NCI-H187 (cell line): ENCODE measurements at places on chromosomes 4 and X.

DNA sequence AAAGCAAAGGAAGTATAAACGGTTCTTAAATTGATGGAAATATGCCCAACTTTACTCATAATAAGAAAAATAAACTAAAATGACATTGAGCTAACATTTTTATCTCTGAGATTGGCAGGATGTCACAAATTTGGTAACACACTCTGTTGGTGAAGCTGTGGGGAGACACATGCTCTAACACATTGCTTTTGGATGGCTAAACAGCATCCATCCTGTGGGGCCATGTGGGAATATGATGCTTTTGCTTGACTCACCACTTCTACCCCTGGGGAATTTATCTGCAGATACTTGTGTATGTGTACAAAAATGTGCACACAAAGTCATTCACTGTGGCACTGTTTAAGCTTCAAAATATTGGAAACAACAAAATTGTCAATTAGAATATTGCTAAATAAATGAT lies 100.2 kb downstream of the ANAPC4 start:
- DNase-seq, result no peak

GRCh38 chr4:33959519-33959918 lies 2284.8 kb downstream of the ARAP2 start:
- DNase-seq, result no peak

DNA sequence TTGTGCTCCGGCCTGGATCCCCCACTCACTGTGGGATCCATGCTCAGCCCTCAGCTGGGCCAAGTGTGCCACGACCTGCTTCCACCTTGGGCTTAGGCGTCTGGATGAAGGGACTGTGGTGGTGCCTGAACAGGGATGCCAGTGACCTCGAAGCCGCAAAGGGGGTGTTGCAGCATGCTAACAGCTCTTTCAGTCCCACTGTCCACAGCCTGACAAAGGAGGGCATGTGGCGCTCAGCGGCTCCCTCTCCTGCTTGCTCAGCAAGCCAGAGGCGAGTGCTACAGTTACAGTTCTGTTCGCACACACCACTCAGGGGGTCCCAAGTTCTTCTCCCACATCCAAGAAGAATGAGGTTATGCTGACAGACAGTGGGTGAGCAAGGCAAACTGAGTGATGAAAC lies 5.2 kb upstream of the IGBP1 start:
- DNase-seq, result no peak

DNA sequence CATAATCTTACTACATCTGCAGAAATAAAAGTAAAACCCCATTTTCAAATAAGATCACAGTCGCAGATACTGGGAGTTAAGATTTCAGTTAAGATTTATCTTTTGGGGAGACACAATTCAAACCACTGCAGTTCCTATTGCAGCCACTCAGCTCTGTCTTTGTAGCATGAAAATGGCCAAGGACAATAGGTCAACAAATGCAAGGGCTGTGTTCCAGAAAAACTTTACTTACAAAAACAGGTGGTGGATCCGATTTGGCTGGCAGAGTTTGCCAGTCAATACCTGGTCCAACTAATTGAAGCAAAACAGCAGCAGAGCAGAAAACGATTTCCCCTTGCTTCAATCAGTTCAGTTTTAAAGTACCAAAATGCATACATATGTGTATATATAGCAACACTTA lies 77.4 kb downstream of the TENM3 start:
- DNase-seq, result no peak

- DNase-seq, result no peak
Measured at GRCh38 chrX:85111347-85111746, 107.7 kb downstream of the APOOL start.

DNA sequence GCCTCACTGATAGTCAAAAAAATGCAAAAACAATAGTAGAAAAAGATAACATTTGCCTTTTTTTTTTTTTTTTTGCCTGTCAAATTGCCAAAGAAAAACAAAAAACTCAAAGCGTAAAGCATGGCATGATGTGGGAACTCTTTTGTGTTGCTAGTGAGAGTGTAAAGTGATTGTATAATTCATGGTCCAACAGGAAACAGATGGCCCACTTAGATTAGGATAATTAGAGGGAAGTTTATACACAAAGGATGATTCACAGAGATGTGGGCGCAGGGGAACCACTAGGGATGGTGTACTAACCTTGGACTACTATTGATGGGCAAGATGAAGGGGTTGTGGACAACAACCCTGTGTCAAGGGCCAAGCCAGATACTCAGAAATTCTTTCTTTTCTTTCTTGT lies 16.4 kb downstream of the MCUB start:
- DNase-seq, result no peak

- DNase-seq, result no peak
Measured at GRCh38 chr4:60911127-60911526, 289.0 kb upstream of the ADGRL3 start.
